WTC11 (cell line): ENCODE measurements at places on chromosomes 7 and 10. TPM values are rescaled to one million over a fixed set of nuclear protein-coding genes. Genes with fewer than 3 reads are reported as not detected.

The CCDC3 gene
- 2.1 to 3.5 TPM (median 2.7 TPM) in 3 replicates for total RNA-seq

The PARD3 gene
- total RNA-seq: 44.9 to 51.8 TPM (median 47.0 TPM) in 3 replicates

The SEMA4G gene
- total RNA-seq: 9.7 to 13.0 TPM (median 11.8 TPM) in 3 replicates

The OR13A1 gene
- 0.14 to 0.16 TPM (median 0.15 TPM) in 3 replicates for total RNA-seq

The HABP2 gene
- total RNA-seq: 0.09 to 0.18 TPM (median 0.09 TPM) in 3 replicates

The KIAA1549 gene
- total RNA-seq: 16.3 to 18.7 TPM (median 17.2 TPM) in 3 replicates

The PPP1R17 gene
- 1.5 to 2.6 TPM (median 1.6 TPM) in 3 replicates for total RNA-seq

The OGDHL gene
- total RNA-seq: 35.1 to 42.0 TPM (median 36.5 TPM) in 3 replicates

The BZW2 gene
- 100.0 to 105 TPM (median 104 TPM) in 3 replicates for total RNA-seq

The ITGA8 gene
- 0.02 TPM in 1 of 3 replicates, not detected in the others for total RNA-seq

The CPA2 gene
- 0.90 to 2.3 TPM (median 1.3 TPM) in 3 replicates for total RNA-seq

The WDFY4 gene
- total RNA-seq: 0.13 to 0.25 TPM (median 0.21 TPM) in 3 replicates

The HMX3 gene
- total RNA-seq: 0.23 TPM in 1 of 3 replicates, not detected in the others

The CCDC136 gene
- 47.4 to 51.0 TPM (median 49.5 TPM) in 3 replicates for total RNA-seq

The PPP1R3C gene
- 1.5 to 3.3 TPM (median 2.8 TPM) in 3 replicates for total RNA-seq

The ITGB8 gene
- 1.8 to 2.2 TPM (median 1.9 TPM) in 3 replicates for total RNA-seq

The ICA1 gene
- 31.2 to 36.8 TPM (median 33.4 TPM) in 3 replicates for total RNA-seq

The STK31 gene
- total RNA-seq: 0.21 to 0.42 TPM (median 0.30 TPM) in 3 replicates

The UCMA gene
- total RNA-seq: 1.0 to 1.9 TPM (median 1.5 TPM) in 3 replicates

The FRMD4A gene
- total RNA-seq: 17.5 to 35.5 TPM (median 22.9 TPM) in 3 replicates

The AGAP5 gene
- total RNA-seq: 7.5 to 10.4 TPM (median 9.3 TPM) in 3 replicates

The OR2A7 gene
- 6.3 to 9.9 TPM (median 9.4 TPM) in 3 replicates for total RNA-seq

The EIF4H gene
- total RNA-seq: 355 to 373 TPM (median 371 TPM) in 3 replicates

The VWDE gene
- 21.0 to 25.1 TPM (median 23.1 TPM) in 3 replicates for total RNA-seq

The CCL24 gene
- total RNA-seq: not detected in 3 replicates
